ENCODE measurements at places on chromosomes 11 and 22.

DNA sequence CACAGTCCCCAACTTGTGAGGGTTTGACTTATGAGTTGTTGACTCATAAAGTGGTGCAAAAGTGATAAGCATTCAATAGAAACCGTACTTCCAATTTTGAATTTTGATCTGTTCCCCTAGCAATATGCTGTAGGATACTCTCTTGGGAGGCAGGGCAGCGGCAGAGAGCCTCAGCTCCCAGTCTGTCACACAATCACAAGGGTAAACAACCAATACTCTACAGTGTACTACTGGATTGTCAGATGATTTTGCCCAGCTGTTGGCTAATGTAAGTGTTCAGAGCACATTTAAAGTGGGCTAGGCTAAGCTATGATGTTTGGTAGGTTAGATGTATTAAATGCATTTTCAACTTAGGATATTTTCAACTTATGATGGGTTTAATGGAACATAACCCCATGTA lies 13.7 kb upstream of the NXPE2 start:
- no peak for DNase-seq

DNA sequence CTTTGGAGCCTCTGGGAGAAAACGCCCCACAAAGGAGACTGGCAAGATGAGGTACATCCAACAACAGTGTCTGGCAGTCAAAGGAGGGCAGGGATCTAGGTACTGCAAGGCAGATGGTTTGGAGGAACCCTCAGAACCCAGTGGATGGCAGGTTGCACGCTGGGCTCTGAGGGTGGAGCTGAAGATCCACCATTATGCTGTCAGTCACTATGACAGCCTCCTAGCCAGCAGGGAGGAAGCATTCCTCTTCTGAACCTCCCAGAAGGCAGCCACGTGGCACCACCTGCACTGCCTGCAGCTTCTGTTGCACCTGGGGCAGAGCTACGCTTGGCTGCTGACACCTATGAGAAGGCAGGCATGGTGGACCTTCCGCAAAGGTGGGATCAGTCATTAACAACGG lies 40.2 kb downstream of the HTR3A start:
- DNase-seq, result no peak

DNA sequence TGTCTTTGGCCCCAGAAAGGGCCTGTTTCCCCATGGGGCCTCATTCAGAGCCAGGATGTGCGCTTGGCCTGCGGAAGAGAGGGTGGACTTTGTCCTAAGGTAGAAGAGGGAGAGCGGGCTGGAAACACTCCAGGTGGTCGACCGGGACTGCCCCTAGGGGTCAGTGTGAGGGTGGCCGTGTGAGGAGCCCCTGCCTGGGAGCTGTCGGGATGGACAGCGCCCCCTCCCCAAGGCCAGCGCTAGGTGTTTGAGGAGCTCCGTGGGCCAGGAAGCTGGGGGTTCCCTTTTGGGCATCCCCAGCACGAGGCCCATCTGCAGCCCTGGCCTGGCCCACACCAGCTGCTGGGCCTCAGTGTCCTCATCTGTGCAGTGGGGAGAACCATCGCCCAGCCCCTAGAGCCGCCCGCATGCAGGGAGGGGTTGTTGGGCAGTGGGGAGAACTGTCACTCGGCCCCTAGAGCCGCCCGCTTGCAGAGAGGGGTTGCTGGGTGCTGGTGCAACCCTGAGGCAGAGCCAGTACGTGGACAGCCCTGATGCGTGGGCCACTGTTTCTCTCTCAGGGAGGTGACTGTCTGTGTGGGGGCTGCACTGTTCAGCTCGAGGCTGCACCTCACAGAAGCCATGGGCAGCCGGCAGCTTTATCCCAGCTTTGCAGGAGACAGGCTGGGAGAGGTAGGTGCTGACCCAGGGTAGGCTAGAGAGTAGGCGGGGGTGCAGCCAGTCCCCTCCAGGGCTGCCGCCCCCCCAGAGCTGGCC lies 1319.9 kb downstream of the BRD1 start:
- no peak for DNase-seq

DNA sequence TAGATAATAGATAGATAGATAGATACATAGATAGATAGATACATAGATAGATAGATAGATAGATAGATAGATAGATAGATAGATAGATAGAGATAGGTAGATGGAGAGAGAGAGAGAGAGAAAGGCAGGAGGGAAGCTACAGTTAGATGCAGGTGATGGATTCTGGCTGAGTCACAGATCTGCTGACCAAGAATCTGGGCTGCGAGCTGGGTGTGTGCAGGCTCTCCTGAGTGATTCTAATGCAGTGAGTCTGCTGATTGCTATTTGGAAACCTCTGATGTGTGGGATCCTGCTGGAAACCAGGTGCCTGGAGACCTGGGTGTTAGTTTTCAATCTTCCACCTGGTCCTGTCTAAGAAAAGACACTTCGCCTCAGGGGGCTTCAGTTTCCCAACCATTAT lies 1441.8 kb downstream of the TBC1D22A start:
- no peak for DNase-seq

GRCh38 chr22:23069502-23070357 lies 589 bp upstream of the GNAZ start:
- peak; percentile 86 for DNase-seq

GRCh38 chr11:122123263-122123929 lies 7.4 kb upstream of the BLID start:
- no peak for DNase-seq

- DNase-seq, result peak; percentile 54
Observed at GRCh38 chr11:95245038-95245437, 14.0 kb upstream of the SESN3 start.

GRCh38 chr22:30188911-30189310 lies 57.6 kb downstream of the LIF start:
- no peak for DNase-seq

DNA sequence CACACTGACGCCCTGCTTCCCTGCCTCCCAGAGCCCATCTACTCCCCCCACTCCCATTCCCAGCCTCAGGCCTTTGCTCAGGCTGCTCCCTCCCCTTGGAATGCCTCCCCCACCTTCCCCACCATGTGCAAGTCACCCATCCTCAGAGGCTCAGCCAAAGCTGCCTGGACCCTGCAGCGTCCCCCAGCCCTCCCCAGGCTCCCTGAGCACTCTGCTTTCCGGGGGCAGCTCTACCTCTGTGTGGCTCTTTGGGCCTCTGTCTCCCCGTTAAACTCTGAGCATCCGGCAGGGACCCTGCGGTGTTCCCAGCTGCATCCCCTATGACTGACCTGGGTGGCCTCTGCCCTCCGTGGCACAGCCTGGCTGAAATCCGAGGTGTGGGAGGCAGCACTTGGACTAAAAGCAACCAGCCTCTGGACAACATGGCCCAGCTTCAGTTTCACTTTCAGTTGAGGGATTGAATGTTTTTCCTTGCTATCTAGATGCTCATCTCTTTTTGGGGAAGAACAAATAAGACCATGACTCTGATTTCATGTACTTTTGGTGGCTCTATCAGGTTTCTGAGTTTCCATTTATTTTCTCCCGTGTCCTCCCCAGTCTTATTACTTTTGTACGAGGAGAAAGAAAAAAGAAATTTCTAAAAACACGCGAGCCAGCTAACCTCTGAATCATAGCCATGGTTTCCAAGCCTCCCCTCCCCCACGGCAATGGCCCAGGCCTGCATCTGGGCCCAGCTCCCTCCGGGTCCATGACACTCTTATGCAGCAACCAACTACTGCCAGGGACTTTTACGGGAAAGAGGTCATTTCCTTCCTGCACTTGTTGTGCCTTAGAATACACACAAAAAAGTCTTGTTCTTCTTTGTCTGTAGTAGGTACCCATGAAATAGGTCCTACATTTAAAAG lies 3.8 kb downstream of the APOL3 start:
- DNase-seq, result peak; percentile 51

- DNase-seq, result no peak
Observed at GRCh38 chr11:115409116-115409670, 95.0 kb downstream of the CADM1 start.

DNA sequence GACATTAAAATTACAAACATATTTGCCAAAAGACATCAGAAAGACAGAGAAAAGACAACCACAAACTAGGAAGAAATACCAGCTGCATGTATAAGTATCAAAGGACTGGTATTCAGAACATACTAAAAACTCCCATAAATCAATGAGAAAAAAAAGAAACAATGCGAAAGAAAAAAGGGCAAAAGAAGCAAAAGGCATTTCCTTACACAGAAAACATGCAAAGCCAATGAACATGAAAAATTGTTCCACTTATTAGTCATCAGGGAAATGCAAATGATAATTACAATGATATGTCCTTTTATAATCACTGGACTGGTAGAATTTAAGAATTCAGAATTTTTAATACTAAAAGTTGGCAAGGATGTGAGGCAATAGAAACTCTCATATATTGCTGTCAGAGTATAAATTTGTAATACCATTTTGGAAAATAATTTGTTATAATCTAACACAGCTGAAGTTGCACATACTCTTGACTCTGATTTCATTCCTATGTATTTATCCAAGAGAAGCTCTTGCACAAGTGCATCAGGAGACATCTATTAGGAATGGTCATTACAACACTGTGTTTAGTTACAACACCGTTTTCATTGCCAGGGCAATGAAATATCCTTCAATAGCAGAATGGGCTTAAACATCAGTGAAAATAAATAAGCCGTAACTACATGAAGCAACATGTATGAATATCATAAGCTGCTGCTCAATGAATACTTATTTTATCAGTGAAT lies 279.7 kb downstream of the SWAP70 start:
- DNase-seq, result no peak

GRCh38 chr11:68935066-68935465 lies 31.4 kb downstream of the IGHMBP2 start:
- DNase-seq, result no peak

GRCh38 chr11:15885854-15886253 lies 470.5 kb downstream of the SOX6 start:
- no peak for DNase-seq

DNA sequence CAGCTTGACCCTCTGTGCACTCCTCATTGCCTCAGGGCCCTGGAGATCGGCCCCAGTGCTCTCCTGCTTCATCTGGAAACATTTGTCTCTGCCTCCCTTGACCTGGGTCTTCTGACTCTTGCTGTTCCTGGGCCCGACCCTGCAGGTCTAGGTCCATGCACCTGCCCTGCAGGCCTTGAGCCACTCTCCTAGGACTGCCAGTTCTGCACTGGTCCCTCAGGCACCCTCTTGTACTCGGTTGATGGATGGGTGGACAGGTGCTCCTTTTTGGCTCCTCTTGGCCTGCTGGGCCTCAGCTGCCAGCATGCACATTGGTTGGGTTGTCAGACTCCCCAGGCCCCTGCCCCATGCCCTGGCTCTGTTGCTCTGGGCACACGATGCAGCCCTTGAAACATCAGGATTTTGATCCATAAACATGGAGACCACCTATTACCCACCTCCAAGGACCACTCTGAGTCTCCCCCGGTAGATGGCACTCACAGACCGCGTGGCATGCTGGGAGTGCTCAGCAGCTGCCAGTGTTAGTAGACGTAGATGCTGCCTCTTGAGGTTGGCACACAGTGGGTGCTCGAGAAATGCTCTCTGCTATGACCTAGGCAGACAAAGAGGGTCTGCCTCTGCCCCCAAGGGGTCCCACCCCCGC lies 20.2 kb upstream of the ACR start:
- DNase-seq, result no peak

DNA sequence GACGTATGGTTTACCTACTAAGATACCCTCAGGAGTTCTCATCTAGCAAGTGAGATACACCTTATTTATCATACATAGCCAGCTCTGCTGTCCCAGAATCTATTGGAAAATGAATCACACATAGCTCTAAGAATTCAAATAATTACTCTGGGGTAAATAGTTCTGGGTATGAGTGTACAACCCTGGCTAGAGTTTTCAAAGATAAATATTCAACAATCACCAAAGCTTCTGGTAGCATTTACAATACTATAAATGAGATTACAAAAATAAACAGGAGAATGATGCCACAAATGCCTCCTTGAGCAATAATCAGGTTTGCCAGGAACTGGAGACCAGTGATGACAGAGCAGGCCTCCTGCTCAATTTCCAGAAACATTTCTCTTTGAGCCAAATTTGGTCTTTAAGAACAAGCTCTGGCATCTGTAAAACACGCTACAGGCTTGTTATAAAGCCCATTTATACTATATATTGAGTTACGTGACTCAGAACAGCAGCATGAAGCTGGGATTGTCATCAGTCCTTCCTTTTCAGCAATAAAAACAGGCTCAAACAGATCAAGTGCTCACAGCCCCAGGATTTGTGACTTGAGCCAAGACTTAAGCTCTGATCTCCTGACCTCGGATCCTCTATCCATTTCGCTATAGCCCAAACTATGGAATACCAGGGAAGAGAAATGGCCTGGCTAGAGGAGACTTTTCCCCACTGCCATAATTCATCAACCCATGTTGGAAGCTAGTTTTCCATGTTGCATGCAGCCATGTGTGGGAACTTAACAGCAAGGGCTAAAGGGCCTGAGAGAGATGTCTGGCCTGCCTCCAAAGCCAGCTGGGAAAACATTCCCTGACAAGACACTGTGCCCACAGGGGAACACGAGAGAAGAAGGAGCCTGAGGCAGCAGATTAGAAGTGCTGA lies 19.7 kb downstream of the RAB30 start:
- no peak for DNase-seq

DNA sequence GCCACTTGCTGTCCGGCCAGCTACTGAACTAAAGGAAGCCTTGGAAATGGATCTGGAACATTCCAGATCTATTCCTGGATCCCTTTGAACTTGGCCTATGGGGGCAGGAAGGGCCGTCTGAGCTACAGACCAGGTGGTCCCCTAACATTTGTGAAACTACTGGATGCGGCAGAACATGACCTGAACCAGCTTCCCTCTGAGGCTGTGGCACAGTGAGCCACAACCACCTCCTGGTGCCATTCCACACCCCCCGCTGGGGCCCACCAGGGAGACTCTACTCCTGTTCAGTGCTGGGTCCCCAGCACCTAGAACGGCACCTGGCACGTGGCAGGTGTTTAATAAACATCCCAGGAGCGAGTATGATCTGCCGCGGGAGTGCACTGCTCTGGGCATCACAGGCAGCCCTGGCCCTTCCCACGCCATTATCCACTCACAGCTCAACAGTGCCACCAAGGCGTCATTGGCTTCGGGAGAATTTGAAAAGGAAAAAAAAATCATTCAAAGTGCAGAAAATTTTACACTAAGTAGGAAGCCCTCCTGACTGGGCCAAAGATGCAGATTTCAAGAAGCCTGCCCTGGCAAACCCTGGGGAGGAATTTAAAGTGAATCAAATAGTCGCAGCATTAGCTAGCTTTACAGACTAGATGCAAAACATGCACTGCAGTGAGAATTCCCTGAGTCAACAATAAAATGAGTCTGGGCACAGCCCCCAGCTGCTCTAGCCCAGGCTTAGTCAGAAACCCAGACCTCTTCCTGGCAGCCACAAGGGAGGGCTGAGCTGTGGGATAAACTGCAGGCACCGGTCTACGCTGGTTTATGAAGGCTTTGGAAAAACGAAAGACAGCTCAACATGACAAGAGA lies 14.3 kb upstream of the EFCAB6 start:
- DNase-seq, result peak; percentile 20

- no peak for DNase-seq
Observed at GRCh38 chr11:235609-235996, 539 bp downstream of the SIRT3 start.

GRCh38 chr11:113806406-113806805 lies 26.8 kb downstream of the CLDN25 start:
- peak; percentile 42 for DNase-seq

DNA sequence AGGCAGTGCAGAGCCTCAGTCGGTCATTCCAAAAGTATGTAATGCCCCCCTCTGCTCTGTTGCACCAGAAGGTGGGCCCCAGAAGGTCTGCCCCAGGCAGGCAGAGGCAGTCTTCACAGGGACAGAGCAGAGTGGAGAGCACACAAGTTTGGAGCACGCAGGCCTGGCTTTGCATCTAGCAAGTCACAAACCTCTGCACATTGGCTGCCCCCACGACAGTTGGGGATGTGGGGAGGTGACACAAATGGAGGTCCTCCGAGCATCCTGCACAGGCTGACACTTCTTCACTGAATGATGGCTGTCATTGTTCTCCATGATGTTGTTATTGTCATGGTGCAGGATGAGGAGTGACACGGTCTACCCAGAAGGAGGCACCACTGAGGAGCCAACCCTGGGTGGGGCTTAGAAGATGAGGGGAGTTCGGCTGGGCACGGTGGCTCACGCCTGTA lies 11.9 kb downstream of the TOM1 start:
- no peak for DNase-seq

Data from SW480 (cell line).